Thyroid gland (tissue), 4 donors: ENCODE measurements at places on chromosomes 2 and 18. TPM values are rescaled to one million over a fixed set of nuclear protein-coding genes. Genes with fewer than 3 reads are reported as not detected.

Gene CYRIA
- total RNA-seq = 48.0 TPM

Gene RFX8
- not detected for total RNA-seq

Gene TAF4B
- total RNA-seq = 8.8 TPM

Gene ALK
- total RNA-seq = 0.40 TPM

Gene NGEF
- total RNA-seq = not detected

DNA sequence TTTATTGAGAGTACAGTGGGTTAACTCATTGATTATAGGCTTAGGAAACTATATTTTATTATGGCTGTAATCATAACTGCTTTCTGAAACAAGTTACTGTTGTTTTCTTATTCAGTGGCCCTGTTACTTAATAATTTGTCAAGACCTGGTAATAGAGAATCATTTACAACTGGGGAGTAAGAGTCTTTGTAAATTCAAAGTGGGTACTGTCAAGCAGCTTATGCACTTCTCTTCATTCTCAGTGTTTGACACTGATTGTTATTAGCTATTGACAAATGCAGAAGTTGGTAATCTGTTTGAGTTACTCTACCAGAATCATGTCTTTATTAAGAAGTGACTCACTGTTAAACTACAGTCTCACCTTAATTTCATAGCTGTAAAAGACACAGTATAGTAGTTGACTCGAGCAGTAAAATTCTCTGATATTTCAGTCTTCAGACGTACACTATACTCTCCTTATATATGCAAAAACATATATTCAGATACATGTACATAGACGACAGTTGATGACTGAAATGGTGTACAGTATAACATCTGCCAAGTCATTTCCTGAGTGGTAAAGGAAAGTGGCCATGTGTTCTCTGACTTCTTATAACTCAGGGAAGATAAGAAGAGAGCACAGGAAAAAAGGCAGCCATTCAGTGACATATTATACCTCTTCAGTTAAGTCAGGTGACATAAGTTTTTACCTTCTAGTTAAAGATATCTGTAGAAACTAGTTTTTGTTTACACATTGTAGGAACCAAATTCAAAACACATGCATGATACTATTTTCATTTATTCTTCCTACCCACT is 36.0 kb upstream of the TTC27 start:
- no peaks in the 10 kb centered on the region for H3K27me3 ChIP-seq
- H3K27ac ChIP-seq = no peak overlapping the region
- no peak for DNase-seq
- H3K4me3 ChIP-seq = no peak overlapping the region
- H3K36me3 ChIP-seq = no peaks in the 10 kb centered on the region

- no peak overlapping the region for H3K4me3 ChIP-seq
- no peaks in the 10 kb centered on the region for H3K36me3 ChIP-seq
- DNase-seq = no peak
- H3K27ac ChIP-seq = no peak overlapping the region
- H3K4me1 ChIP-seq = peaks cover 79% of the 10 kb centered on the region
- H3K27me3 ChIP-seq = no peaks in the 10 kb centered on the region
Observed at GRCh38 chr2:237735798-237736197, 62.8 kb upstream of the RBM44 start.

DNA sequence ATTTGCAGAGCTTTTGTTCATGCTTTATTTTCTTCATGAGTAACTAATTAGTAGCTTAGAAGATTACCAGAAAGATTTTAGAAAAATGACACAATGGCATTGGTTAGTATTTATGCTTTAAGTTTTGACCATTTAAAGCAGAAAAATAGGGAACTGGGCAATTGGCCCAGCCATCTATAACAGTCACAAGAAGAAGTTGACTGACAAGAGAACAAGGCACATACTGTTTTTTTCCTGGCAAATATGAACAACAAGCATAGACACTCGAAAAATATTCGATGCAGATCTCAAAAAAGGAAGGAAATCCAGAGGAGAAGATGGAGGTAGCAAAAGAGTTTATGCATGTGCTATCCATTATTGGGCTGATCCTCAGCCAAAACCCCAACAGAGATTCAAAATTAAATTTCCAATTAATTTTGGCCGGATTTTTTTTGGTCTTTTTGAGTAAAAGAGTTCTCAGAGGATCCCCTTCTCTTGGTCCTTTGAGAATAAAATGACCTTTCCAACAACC is 200.8 kb upstream of the SLC35G4 start:
- no peaks in the 10 kb centered on the region for H3K27me3 ChIP-seq
- H3K27ac ChIP-seq = no peak overlapping the region
- DNase-seq = no peak
- H3K4me3 ChIP-seq = no peak overlapping the region
- H3K36me3 ChIP-seq = no peaks in the 10 kb centered on the region

- H3K4me1 ChIP-seq = peaks cover 19% of the 10 kb centered on the region
- no peaks in the 10 kb centered on the region for H3K36me3 ChIP-seq
- H3K27me3 ChIP-seq = no peaks in the 10 kb centered on the region
- H3K27ac ChIP-seq = no peak overlapping the region
Observed at GRCh38 chr2:203694191-203694590, 12.2 kb upstream of the CD28 start.

- H3K4me3 ChIP-seq = no peak overlapping the region
- DNase-seq = no peak
Observed at GRCh38 chr2:241228860-241229516, 40.5 kb downstream of the ANO7 start.

GRCh38 chr18:10149768-10150556 is 236.1 kb downstream of the VAPA start:
- no peaks in the 10 kb centered on the region for H3K4me1 ChIP-seq
- no peak overlapping the region for H3K27ac ChIP-seq
- no peaks in the 10 kb centered on the region for H3K36me3 ChIP-seq
- no peaks in the 10 kb centered on the region for H3K27me3 ChIP-seq
- no peak overlapping the region for H3K4me3 ChIP-seq
- DNase-seq = no peak

DNA sequence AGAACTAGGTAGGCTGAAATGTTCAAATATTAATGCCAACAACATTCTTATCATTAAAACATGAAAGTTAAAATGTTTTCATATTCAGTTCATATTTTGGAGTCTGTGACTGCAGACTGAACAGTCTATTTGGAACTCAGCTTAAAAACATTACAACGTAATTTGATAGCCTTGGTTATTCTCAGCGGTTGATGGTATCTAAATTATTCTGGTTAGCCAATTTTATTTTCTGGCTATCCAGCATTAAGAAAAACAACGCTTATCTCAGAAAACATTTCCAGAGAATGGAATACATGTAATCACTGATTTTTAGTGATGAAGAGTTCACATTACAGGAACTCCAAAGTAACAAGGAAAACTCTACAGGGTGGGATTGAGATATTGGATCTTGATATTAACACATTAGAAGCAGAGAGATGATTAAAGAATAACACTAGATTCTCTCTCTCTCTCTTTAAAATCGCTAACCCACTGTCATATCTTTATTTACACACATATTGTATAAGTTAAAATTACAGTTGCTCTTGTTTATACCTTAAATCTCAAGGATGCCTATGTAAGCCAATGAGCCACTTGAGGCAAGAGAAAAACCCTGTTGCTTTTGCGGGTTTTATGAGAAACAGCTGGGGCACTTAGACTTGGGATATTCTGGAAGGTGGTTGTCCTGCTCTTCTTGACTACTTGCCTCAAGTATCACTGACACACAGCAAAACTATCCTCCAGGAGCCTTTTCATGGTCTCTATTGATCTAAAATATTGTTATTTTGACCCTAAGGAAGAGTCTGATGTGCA is 84.9 kb downstream of the ICOS start:
- H3K27ac ChIP-seq = no peak overlapping the region
- no peaks in the 10 kb centered on the region for H3K4me1 ChIP-seq
- DNase-seq = no peak

GRCh38 chr2:231732604-231733003 is 24.3 kb downstream of the PTMA start:
- no peaks in the 10 kb centered on the region for H3K4me1 ChIP-seq
- H3K27me3 ChIP-seq = no peaks in the 10 kb centered on the region
- H3K27ac ChIP-seq = no peak overlapping the region

DNA sequence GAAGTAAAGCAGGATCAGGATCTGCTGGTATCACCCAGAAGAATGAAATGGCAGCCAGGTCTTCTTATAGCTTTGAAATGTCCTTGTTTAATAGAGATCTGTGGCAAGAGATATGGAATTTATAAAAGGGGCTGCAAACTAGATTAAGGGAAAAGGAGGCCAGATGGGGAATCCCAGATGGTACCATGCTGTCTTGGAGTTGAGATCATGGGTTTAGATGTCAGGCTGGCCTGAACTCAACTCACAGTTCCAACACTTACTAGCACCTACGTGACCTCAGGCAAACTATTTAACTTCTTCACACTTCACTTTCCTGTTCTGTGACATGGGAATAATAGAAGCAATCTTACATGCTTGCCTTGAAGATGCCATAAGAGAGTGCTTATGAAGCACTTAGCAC is 188.2 kb downstream of the ALK start:
- H3K4me1 ChIP-seq = no peaks in the 10 kb centered on the region
- no peaks in the 10 kb centered on the region for H3K27me3 ChIP-seq
- no peak overlapping the region for H3K4me3 ChIP-seq
- H3K36me3 ChIP-seq = no peaks in the 10 kb centered on the region
- H3K27ac ChIP-seq = no peak overlapping the region
- no peak for DNase-seq

- H3K27ac ChIP-seq = no peak overlapping the region
- H3K4me3 ChIP-seq = no peak overlapping the region
- H3K36me3 ChIP-seq = no peaks in the 10 kb centered on the region
- no peaks in the 10 kb centered on the region for H3K27me3 ChIP-seq
- no peaks in the 10 kb centered on the region for H3K4me1 ChIP-seq
- DNase-seq = no peak
Observed at GRCh38 chr18:14577971-14578370, 34.6 kb upstream of the POTEC start.

- no peaks in the 10 kb centered on the region for H3K27me3 ChIP-seq
- H3K4me1 ChIP-seq = peaks cover 31% of the 10 kb centered on the region
- no peaks in the 10 kb centered on the region for H3K36me3 ChIP-seq
- DNase-seq = peak; percentile 52
- no peak overlapping the region for H3K4me3 ChIP-seq
Observed at GRCh38 chr2:134177351-134177931, 76.4 kb upstream of the MGAT5 start.

- H3K4me3 ChIP-seq = no peak overlapping the region
- H3K4me1 ChIP-seq = peaks cover 23% of the 10 kb centered on the region
- H3K27me3 ChIP-seq = no peaks in the 10 kb centered on the region
Observed at GRCh38 chr2:238009563-238009962, 42.7 kb downstream of the UBE2F start.

GRCh38 chr18:76102626-76103025 is 392.4 kb downstream of the ZNF516 start:
- H3K27me3 ChIP-seq = no peaks in the 10 kb centered on the region
- H3K27ac ChIP-seq = no peak overlapping the region
- H3K4me1 ChIP-seq = no peaks in the 10 kb centered on the region
- no peak for DNase-seq
- H3K36me3 ChIP-seq = no peaks in the 10 kb centered on the region
- H3K4me3 ChIP-seq = no peak overlapping the region

GRCh38 chr2:161586517-161587167 is 37.6 kb upstream of the SLC4A10 start:
- H3K4me3 ChIP-seq = no peak overlapping the region
- no peaks in the 10 kb centered on the region for H3K4me1 ChIP-seq
- H3K36me3 ChIP-seq = no peaks in the 10 kb centered on the region

DNA sequence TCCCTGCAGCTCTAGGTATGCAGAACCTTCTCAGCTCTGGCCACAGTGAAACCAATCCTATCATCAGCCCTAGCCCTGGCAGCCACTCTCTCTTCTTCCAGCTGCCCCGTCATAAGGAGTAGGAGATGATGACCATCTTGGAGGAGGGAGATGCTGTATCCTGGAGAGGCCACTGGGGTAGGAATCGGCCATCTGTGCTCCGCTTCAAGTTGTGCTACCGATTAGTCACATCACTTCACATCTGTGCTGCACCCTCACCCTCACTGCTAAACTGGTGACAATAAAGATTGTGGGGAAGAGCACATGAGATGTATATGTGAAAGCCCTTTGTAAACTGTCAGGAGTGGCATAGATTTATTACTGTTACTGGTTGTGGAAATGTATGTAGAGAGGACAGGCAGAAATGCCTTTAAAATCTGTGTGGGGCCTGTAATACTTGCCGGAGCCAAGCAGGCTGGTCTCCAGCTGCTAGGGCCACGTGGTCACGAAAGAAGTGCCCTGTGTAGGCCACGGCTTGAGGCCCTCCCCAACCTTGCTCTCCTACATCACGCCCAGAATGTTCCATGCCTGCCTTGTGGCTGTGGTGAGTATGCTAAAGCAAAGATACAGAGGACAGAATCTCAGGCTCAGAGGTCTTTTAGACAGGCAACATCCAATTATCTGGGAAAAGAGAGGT is 236.8 kb downstream of the CLIP4 start:
- no peak overlapping the region for H3K4me3 ChIP-seq
- no peaks in the 10 kb centered on the region for H3K36me3 ChIP-seq
- no peaks in the 10 kb centered on the region for H3K27me3 ChIP-seq
- H3K4me1 ChIP-seq = peaks cover 7% of the 10 kb centered on the region
- no peak for DNase-seq

DNA sequence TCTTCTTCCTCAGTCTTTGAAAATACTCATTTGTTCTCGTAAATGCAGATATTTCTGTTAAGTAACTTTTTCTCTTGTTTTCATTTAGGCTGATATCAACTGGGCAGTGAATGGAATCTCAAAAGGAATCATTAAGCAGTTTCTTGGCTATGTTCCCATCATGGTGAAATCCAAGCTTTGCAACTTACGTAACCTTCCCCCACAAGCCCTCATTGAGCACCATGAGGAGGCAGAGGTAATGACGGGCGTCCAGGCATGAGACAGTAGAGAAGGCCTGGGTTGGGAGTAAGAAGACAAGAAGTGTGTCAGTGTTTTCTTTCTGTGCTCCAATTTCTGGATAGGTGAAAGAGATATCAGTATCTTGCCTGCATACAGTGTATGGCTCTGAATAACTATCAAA is 5.1 kb downstream of the POLR1B start:
- peak overlapping the region; percentile 59 for H3K27ac ChIP-seq
- peaks cover 20% of the 10 kb centered on the region for H3K36me3 ChIP-seq
- peak; percentile 85 for DNase-seq
- H3K27me3 ChIP-seq = no peaks in the 10 kb centered on the region
- H3K4me1 ChIP-seq = peaks cover 21% of the 10 kb centered on the region

- peaks cover 36% of the 10 kb centered on the region for H3K4me1 ChIP-seq
- DNase-seq = peak; percentile 64
- no peaks in the 10 kb centered on the region for H3K36me3 ChIP-seq
Observed at GRCh38 chr2:219058541-219059374, 2.0 kb downstream of the IHH start.

- H3K27me3 ChIP-seq = no peaks in the 10 kb centered on the region
- no peak overlapping the region for H3K27ac ChIP-seq
- H3K36me3 ChIP-seq = no peaks in the 10 kb centered on the region
Observed at GRCh38 chr2:152005607-152006006, 93.2 kb downstream of the CACNB4 start.

- DNase-seq = no peak
- peaks cover 2% of the 10 kb centered on the region for H3K4me1 ChIP-seq
- H3K36me3 ChIP-seq = no peaks in the 10 kb centered on the region
- no peak overlapping the region for H3K27ac ChIP-seq
- H3K27me3 ChIP-seq = no peaks in the 10 kb centered on the region
Observed at GRCh38 chr2:30410217-30410616, 36.8 kb upstream of the LCLAT1 start.
